Natural killer cell (primary cell): ENCODE measurements at places on chromosomes 2 and 18. TPM values are rescaled to one million over a fixed set of nuclear protein-coding genes. Genes with fewer than 3 reads are reported as not detected.

DSC2 gene
- 0.40 TPM for total RNA-seq

DNA sequence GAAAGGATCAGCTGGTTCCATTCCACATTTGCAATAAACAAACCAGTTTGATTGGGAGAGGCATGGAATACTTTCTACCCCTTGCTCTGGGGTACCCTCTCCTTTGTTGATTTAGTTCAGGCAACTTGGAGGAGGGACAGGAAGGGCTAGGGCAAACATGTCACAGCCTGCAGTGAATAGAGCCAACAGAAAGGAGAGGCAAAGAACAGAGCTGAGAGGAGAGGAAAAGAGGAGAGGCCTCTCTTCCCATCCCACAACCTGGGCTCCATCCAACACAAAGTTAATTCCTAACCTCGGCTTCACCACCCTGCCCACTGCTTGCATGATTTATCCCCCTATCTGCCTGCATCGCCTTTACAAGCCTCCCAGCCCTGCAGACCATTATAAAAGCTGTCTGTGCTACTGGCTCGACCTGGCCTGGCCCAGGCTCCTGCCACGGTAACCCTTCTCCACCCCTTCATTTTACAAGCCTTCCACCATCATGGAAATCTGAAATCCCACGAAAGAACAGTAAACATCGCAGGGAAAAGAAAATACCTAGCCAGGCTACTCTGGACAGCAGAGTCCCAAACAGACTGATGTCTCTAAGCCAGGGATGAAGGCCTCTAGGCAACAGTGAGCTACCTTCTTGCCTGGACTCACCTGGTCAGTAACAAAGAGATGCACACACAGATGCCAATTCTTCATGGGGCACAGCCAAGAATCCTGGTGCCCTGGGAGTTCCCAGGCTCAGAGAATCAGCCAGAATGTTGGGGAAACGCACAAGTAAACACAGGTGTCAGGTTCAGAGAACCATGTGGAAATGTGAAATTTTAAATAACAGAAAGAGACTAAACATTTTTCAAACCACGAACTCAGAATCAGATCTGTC, 43.6 kb downstream of the NHEJ1 start:
- no peak for DNase-seq

EHD3 gene
- 7.8 TPM for total RNA-seq

DNA sequence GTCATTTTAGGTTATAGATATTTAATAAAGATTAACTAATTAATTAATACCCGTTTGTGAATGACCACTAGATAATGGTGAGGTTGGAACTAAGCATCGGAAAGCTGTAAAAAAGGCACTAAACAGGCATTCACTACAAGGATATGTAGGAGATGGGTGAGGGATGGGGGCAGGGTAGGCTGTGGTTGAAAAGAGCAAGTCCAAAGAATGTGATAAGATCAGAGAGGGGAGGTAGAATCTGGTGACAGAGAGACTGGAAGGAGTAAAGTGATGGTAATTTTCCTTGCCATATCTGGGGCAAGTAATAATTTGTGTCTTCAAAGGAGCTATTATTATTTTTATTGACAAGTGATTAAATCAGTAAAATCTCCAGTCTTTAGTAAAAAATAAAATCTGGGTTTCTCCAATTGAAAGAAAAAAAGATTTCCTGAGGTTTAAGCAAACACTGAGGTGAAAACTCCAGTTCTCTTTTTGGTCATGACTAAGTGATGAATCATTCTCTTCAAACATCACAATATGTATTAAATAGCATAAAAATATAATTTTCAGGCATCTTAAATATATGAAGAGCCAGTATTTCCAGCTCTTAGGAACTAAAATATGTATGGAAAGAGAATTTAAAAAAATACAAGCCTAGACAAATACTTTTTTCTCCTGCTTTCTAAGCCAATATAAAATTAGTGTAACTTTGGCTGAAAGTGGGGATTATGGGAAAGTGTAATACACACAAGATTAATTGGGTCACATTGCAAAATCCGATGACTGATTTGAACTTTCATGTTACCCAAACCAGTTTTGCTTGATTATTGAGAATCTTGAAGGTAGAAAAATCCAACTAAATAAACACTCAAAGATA, 259.1 kb upstream of the RBMS1 start:
- DNase-seq: no peak

DNA sequence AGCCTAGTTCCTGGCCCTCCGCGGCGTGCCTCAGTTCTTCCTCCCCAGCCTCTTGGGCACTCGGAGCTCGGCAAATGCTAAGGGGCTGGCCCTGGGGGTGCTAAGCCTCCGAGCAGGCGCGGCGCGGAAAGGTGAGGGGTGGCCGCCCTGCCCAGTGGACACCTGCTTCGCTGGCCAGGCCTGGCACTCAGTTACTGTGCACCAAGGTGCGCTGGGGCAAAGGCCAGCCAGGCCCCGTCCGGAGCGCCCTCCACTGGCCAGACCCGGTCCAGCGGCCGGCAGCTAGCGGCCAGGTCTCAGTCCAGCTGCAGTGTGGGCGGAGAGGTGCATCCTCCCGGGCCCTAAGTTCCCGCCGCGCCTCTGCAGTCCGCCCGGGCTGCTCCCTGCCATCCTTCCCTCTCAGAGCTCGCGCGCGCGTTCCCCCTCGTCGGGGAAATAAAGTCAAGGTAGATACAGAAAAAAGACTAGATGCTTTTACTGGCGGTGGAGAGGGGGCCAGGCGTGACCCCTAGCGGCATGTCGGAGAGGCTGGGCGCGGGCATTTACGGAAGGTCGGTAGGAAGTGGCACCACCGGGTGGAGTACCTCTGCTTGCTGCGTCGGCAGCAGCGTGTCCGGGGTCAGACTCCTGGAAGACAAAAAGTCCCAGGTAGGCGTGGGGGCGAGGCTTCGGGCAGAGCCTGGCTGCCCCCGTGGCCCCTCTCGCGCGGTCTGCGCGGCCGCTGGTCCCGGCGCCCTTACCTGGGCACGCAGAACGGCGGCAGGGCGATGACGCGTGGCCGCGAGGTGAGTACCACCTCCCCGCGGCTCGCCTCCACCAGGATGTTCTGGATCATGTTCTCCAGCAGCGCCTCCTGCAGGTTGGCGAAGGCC, 9.4 kb upstream of the CRYBA2 start:
- DNase-seq: no peak

GRCh38 chr2:30872797-30873196, 65.6 kb upstream of the CAPN13 start:
- DNase-seq: no peak

GRCh38 chr2:192194866-192195547, at the start of gene TMEFF2:
Gene TMEFF2, minus strand, starts transcription at chr2:192194933. Its CDS starts 409 bp downstream, at chr2:192194524.
- peak; percentile 15 for DNase-seq

SPATA3 gene
- total RNA-seq: not detected

DNA sequence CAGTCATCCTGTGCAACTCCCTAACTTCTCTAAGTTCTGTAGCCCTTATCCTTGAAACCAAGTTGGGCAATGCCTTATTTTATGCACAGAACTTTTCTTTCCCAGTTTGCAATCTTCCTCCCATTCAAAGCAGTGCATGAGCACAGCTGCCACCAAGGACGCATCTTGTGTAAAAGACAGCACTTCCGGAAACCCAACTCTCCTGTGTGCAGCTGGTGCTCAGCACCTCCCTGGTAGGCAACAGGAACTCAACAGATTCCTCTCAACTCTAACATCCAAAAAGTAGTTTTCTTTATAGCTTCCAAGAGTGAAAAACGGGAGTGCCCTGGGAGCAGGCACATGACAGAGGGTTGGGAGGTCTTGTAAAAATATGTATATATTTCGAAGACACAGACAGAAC, 2.2 kb downstream of the TMEM18 start:
- DNase-seq: no peak

DNA sequence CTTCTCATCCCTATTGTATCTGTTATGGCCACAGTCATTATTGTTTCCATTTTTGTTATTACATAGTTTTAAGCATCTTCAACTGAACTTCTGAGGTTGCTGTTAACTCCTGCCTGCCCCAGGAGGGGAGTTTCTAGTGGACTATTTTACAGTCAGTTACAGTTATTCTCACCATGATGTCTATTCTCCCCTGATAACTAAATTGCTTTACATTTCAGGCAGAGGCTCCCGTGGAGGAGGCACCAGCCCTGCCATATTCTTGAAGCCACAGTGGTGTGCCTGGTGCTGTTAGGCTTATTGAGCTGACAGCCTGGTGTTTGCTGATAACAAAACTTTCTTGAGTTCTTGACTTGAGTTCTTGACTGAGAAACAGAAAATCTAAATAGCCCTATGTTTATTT, 256.4 kb downstream of the TFCP2L1 start:
- DNase-seq: no peak

- no peak for DNase-seq
Observed at GRCh38 chr2:239068411-239068810, 220.5 kb downstream of the TWIST2 start.

DNA sequence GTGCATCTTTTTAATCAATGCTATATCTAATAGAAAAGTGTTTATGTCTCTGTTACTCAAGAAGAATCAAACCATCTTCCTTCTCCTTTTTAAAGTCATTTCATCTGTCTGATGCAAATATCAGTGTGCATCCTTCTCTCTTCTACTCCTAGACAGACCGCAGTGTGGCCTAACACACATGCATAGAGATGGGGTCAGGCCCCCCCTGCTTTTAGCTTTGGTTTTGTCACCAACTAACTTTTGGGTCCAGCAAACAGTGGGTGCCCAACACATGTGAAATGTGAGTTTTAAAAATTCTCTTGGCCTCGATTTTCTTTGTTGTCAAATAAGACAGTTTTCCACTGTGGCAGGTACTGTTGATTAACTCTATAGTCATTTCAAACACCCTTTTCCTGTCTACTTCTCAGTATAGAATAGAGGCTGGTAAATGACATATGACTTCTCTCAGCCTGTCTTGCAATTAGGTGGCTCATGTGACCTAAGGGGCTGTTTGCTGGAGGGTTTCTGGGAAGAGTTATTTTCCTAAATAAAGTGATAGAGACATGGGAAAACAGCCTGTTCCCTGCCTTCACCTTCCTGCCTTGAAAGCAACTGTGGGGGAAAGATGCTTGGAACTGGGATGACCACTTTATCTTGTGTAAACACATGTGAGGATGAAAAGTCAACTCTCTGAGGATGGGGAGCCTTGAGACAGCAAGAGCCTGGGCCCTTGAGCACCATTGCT, 65.7 kb upstream of the DARS1 start:
- DNase-seq: no peak

DNA sequence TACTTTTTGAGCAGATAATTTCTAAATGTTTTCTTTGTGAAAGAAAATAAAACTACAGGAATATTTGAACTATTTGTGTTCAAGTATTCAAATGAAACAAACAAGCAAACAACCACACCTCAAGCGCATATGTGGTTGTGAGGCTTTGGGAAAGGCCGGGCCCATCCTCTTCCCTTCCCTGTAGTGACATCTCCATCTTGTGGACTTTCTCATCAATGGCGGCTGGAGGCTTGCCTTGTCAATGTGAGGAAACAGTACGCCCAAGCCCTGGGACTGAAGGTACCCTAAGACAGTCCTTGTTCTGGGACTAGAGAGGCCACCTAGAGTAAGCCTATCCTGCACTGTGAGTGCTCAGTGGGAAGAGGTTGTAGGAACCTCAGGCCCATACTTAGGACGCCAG, 166.8 kb downstream of the TPGS2 start:
- no peak for DNase-seq

ID2 gene
- total RNA-seq: 191 TPM

DNA sequence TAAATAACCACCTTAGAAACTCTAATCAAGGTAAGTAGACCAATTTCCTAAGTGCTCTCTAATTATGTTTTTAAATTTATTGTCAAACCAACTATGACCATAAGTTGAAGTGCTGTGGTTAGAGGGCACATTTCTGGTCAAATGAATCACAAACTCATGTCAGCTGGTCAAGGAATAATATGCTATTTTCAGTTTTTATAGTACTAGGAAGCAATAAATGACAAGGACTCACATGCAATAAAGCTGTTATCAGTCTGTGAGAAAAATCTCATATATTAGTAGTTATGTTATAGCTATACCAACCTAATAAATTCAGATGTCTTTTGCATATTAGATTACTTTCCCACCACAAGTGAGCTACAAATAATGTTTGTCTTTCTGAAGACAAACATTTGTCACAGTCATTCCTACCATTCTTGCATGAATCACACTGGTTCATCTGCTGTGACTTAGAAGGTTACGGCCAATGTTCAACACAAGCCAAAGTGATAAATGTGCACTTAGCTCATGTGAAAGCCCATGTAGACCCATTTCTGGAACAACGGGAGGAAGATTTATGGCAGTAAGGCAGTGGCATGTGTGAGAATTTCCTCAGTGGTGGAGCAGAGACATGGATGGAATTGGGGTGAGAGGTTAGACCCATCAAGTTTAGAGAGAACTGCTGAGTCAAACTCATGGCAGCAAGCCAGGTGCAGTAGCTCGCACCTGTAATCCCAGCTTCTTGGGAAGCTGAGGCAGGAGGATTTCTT, 27.4 kb upstream of the CCNYL1 start:
- no peak for DNase-seq

GRCh38 chr2:105388971-105389381, 9.9 kb downstream of the FHL2 start:
- DNase-seq: no peak

GRCh38 chr2:180222644-180223043, 215.5 kb upstream of the CWC22 start:
- no peak for DNase-seq

- DNase-seq: no peak
Observed at GRCh38 chr2:165645930-165646831, 147.9 kb downstream of the GALNT3 start.

- DNase-seq: no peak
Observed at GRCh38 chr18:26956863-26957262, 91.4 kb upstream of the AQP4 start.

DNA sequence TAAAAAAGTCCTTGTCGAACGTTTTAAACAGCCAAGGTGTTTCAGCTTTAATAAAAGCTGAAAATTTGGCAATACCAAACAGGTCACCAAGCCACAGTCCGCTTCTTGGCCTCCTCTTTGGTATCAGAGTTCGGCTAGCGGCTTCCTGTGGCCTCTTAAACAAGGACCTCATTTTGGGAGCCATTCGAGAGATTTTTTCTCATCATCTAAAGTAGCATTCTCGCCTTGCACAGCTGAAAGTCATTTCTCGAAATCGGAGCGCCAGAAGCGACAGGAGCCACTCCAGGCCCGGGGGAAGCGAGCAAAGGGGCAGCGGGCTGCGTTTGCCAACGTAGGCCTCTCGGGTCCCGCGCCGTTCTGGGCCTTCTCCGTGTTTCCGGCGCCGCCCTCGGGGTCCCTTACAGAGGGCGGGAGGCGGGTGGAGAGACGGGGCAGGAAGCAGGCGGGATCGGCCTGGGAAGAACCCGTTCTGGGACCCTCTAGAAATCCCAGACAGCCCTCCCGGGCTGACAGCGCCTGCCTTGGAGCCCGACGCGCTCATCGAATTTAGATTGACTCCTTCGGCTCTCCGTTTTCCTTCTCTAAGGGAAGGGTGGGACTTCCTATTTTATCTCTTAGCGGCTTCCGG, 522 bp upstream of the ZNF407 start:
- DNase-seq: peak; percentile 66

ARHGEF33 gene
- not detected for total RNA-seq

SLC4A3 gene
- not detected for total RNA-seq

ESPNL gene
- total RNA-seq: not detected

- DNase-seq: peak; percentile 71
Observed at GRCh38 chr2:68385220-68385906, 20.3 kb downstream of the PLEK start.

- peak; percentile 47 for DNase-seq
Observed at GRCh38 chr2:36965751-36966369, 476 bp downstream of the STRN start.

HRH4 gene
- 13.9 TPM for total RNA-seq
